ENCODE measurements at places on chromosomes 6 and 20.

DNA sequence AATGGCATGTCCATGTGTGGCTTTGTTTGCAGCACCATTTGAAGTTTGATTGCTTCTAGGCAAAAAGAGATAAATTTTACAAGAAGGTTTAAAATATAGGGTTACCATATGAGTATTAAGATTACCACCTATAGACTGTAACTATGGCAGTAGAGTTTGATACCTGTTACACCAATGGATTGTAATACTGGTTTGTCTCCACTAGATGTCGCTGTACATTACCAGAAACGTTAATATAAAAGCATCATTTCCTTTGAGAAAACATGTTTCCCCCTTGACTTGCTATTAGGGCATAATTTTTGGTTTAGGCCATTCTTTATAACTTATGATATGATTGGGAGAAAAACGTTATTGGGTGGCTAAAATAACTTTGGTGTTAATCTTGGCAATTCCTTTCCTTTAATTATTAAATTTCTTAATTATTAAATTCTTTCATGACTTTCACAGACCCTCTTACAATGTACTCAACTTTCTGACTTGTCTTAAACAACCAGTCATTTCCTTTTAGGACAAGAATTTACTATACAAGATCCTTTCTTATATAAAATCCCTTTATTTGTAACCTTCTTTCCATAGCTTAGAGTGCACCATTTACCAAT lies 42.8 kb downstream of the HLA-DPB1 start:
- peak; percentile 28 for DNase-seq

- no peak for DNase-seq
These were observed 674.8 kb upstream of the CITED2 start for GRCh38 chr6:140049251-140049650.

GRCh38 chr6:159044899-159045727 lies at the start of gene TAGAP:
TSS of gene TAGAP (minus strand) at chr6:159044991. CDS start at chr6:159044146, 845 bp downstream.
- DNase-seq = peak; percentile 61

GRCh38 chr6:17530321-17530835 lies 69.7 kb upstream of the FAM8A1 start:
- no peak for DNase-seq

GRCh38 chr6:3001773-3002293 lies 2.1 kb downstream of the NQO2 start:
- peak; percentile 72 for DNase-seq

GRCh38 chr6:131381052-131381708 lies 191.8 kb upstream of the ARG1 start:
- DNase-seq = no peak

DNA sequence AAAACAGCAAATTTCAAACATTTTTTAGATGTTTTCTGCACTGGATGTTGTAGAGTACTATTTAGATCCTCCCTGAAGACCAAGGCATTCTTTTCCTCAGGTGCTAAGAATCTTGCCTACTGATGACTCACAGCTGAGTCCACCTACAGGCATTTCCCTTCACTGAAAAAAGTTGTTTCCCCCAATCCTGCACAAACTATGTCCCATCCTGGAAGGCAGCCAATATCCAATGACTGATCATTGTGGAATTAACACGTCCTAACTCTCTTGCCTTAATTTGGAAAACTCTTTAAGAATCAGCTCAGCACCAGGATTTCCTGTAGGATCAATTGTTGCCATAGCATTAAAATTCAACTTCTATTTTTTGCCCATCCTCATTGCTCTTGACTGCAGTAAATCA lies 268.4 kb upstream of the IRAK1BP1 start:
- DNase-seq = peak; percentile 62

- no peak for DNase-seq
These were observed 30.8 kb upstream of the SSR1 start for GRCh38 chr6:7343546-7344475.

DNA sequence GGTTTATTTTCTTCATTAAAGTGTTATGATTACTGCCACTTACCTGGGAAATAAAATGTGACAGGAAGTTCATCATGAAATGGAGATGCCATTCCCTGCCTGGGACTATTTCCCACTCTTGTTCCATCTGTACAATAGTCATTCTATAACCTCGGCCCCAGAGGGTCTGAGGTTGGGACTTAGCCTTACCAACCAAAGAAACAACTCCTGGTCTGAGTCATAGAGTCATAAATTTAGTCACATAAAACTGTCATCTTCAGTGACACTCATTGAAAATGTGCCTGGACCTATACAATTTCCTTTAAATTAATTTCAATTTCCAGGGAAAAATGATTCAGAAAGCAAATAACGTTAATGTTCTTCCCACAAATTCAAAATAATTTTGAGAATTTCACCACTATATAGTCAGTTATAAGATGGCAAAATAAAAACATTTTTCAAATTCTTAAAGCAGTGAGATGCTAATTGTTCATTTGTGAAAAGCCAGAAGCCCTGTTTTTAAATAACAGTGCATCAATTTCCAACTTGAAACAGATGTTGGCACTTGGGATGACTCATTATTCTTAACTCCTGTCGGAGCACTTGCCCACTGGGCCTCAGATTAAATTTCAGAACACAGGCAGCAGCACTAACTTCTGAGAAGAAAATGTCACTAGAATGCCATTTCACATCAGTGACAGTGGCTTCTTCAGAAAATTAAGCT lies 201.2 kb upstream of the SMLR1 start:
- peak; percentile 57 for DNase-seq

- no peak for DNase-seq
These were observed 289.3 kb downstream of the FARS2 start for GRCh38 chr6:5550631-5551030.

GRCh38 chr20:37007898-37008649 lies 56.6 kb upstream of the SAMHD1 start:
- peak; percentile 37 for DNase-seq

DNA sequence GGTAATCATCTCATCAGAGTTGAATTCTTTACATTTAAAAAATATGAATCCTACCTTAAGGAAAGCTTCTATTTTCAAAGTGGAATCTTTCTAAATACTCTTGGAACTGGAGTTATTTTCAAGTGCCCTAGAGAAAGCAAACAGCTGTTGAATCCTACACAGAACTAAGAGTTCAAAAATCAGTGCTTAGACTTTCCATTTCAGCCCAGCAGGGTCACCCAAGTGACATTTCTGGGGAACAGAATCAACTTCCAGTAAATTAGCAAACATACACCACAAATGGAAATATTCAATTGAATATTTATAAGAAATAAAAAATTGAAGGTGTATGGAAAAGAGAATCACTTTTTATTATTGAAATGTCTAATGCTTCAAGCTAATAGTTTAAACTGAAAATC lies 427.7 kb upstream of the NOX3 start:
- no peak for DNase-seq

- no peak for DNase-seq
These were observed 686 bp upstream of the EGFL8 start for GRCh38 chr6:32163559-32164258.

GRCh38 chr6:24824142-24824938 lies 25.6 kb upstream of the ARMH2 start:
- DNase-seq = no peak

DNA sequence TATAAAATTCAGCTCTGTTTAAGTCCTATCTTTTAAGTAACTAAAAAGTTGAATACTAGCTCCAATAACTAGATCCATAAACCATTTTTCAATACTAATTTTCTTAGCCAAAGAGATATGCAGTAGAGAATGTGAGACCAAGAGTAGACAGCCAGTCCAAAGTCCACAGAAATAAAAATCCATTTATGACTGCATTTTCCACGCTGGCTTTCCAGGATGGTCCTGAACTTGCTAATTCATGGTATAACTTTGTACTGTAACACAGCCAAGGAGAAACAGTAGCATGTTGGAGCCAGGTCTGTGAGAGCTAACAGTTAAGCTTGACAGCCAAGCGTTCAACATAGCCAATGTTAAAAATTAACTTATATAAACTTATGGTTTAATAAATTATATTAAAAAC lies 156.2 kb downstream of the GMPR start:
- no peak for DNase-seq

DNA sequence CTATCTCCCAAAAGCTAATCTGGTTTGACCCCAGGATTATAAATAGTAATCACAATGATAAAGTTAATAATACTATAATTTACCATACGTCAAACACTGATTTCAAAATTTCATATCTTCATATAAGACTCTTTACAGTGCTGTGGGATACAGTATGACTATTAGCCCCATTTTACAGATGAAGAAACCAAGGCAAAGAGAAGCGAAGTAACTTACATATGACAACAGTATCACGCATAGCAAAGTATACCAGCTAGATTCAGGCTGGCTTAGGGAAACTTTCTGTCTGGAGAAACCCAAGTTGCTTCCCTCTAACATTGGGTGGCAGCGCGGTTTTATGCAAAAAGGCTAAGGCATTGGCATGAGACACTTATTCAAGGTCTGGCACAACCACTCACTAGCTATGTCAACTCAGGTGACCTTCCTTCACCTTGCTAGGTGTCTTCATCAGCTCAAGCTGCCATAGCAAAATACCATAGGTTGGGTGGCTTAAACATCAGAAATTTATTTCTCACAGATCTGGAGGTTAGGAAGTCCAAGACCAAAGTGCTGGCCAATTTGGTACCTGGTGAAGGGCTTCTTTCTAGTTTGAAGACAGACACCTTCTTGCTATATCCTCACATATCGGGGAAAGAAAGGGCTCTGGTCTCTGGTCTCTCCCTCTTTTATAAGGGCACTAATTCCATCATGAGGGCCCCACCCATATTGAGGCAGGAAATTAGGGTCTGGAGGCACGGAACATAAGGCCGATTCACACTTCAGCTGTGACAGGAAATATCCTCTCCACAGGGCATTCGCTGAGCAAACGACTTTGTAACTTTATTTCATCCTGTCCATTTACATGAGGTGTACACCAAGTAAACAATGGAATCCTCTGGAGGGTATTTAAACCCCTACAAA lies 22.4 kb upstream of the UTRN start:
- DNase-seq = no peak

GRCh38 chr6:100883347-100883746 lies 2.2 kb upstream of the ASCC3 start:
- no peak for DNase-seq

- DNase-seq = no peak
These were observed 46.3 kb downstream of the GOPC start for GRCh38 chr6:117555882-117556498.

DNA sequence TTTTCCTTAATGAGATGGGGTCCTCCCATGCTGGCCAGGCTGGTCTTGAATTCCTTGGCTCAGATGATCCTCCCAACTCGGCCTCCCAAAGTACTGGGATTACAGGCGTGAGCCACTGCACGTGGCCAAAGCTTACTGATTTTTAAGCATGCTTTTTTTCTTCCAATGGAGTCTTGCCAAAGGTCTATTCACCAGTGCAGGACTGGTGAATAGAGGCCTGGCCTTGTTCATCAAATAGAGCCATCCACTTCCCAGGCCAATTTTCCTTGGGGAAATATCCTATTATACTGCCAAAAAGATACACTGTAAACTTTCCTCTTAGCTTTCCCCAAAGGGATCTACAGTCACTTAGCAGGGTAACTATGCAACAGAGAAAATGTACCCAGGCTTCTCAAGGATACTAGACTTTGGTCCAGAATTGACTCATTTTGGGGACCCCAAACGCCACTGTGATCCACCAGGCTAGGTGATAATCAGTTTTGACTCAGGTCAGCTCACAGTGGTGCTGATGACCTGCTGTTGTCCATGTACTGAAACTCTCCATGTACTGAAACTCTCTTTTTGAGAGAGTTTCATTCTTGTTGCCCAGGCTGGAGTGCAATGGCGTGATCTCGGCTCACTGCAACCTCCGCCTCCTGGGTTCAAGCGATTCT lies 91.8 kb downstream of the REPS1 start:
- no peak for DNase-seq

DNA sequence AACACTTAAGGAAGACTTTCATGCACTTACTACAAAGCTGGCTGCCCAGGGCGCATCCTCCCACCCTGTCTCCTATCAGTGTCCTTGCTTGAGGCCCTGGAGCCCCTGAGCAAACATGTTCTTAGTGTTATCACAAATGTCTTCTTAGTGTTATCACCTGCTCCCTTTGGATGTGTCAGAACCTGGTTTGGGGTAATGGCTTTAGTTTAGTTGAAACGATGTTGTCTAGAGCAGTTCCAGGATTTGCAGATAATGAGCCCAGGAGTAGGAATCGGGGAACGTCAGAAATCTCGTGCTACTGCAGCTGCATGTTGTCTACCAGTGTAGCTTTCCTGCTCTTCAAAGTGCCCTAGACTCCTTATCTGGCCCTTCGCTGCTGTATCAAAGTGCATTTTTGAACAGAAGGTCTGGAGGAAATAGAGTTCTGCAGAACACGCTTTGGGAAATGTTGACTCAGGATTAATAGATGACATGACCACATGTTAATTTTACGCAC lies 69.6 kb downstream of the PHACTR2 start:
- no peak for DNase-seq

GRCh38 chr6:144007478-144008119 lies 460 bp downstream of the PLAGL1 start:
- no peak for DNase-seq

- DNase-seq = no peak
These were observed 126.1 kb downstream of the TFAP2C start for GRCh38 chr20:56755201-56755600.

GRCh38 chr20:49679634-49680033 lies 34.0 kb downstream of the B4GALT5 start:
- DNase-seq = no peak

DNA sequence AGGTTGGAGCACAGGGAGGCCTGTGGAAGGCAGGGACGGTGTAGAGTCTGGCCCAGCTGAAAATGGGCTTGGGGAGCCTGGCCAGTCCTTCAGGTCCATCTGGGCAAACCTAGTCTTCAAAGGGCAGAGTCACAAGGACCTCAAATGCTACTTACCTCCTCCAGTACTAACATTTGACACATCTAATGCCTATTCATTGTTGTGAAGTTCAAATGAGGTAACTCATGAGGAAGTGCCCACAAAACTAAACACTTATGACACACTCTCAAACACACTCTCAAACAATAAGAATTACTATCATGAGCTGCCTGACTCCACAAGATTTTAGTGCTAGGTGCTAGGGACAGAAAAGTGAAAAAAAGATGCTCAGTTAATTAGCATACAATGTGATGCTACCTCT lies 27.1 kb downstream of the DAAM2 start:
- DNase-seq = no peak

DNA sequence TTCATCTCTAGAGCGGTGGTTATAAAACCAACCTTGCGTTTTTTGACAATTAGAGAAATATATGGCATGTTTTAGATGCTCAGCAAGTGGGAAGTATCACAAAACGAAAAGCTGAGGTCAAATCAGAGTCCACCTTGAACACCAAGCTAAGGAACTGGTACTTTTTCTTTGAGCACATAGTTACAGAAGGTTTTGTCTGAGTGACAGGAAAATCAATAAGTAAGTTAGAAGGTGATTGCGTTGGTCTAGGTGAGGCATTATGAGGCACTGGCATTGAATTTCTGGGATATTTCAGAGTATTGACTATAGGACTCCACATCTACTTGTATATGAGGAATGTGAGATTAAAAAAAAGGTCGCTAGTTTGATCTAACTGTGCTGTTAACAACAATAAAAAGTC lies 597 bp upstream of the HINT3 start:
- no peak for DNase-seq
